ENCODE measurements at places on chromosomes 3 and 15.

GRCh38 chr3:172256101-172256734 lies 192.0 kb downstream of the GHSR start:
- DNase-seq: no peak

DNA sequence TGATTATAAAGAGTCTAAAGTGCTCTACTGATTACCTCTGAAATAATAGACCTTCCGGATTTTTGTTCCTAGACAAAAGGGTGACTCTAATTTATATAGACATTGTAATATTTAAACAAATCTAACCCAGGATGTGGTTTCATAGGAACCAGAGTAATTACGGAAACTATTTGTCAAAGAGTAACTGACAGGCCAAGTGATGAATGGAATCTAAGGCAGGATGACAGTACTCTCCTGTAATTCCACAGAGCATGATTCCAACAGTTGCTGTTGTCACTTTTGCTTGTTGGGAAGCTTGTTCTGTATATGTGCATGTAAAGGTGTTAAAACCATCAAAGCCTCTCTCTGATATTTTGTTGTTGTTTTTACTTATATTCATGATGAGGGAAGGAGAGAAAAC lies 1141.0 kb downstream of the IGSF11 start:
- no peak for DNase-seq

GRCh38 chr3:137771401-137772213 lies 7.5 kb downstream of the SOX14 start:
- no peak for DNase-seq

DNA sequence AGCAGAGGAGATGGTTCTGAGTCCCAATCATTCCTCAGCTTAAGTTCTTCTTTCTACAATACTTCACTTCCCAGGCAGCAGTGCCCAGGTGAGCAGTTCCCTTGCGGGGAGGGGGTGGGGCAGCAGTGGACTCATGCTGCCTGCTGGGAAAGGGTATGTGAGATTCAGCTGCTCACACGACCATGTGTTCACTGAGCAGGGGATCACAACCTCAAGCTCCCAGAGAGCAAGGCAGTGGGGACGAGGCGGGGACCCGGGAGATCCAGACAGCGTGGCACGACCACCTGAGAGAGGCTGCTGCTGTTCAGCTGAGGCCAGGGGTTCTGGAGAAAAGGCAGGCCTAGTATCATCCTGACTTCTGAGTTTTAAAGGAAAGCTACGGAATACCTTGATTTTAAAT lies 166.6 kb downstream of the XXYLT1 start:
- DNase-seq: no peak

DNA sequence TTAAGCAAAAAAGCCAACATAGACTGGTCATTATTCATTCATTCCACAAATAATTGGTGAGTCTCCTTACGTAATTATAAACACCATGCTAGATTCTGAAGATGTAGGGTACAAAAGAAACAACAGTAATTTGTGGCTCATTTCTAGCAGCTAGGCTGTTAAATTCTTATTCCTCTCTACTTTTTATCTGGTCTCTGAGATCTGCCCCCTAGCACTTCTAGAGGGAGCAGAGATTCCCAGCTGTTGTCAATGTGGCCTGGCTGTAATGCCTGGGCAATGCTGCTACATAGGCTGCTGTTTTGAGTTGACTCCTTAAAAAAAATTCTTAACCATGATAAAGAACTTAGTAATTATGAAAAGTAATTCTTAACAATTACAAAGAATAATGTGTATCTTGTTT lies 434.9 kb upstream of the THRB start:
- DNase-seq: no peak

GRCh38 chr3:462851-463250 lies 266.3 kb downstream of the CHL1 start:
- DNase-seq: no peak

DNA sequence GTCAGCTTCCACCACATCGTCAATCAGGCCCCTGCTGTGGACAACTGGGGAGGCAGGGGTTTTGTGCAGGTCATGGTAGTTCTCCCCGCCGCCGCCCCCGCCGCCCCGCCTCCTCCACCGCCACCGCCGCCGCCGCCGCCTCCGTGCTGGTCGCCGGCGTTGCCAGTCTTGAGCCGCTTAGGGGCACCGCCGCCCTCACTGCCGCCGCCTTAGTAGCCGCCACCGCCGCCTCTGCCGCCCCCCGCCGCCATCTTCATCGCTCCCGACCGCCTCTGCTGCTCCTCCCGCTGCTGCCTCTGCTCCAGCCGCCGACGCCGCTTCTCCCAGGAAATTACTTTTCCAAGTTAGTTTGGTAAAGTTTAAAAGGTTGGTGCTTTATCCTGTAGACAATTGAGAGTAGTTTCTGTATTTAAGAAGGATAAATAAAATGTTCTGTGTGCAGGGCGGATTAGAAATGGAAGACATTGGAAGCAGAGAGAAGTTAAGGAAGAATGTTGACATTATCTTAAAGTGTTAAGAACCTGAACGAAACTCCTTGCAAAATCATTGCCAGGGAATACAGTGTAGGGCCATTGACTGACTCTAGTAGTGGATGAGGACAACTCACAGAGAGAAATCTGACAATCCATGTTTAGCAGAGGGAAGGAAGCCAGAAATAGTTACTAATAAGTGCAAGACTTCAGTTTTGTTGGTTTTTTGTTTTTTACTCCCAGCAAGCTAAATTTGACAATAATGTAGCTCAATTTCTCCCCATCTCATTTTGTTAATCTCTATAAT lies 53.0 kb upstream of the GOLGA8A start:
- no peak for DNase-seq

- DNase-seq: no peak
These were observed 36.2 kb downstream of the BBS4 start for GRCh38 chr15:72722071-72722696.

- no peak for DNase-seq
These were observed 2.0 kb downstream of the ACAN start for GRCh38 chr15:88805031-88805780.

- DNase-seq: no peak
These were observed 22.9 kb upstream of the SLC4A7 start for GRCh38 chr3:27507111-27507510.

- no peak for DNase-seq
These were observed 254.4 kb upstream of the THBS1 start for GRCh38 chr15:39326306-39326975.

DNA sequence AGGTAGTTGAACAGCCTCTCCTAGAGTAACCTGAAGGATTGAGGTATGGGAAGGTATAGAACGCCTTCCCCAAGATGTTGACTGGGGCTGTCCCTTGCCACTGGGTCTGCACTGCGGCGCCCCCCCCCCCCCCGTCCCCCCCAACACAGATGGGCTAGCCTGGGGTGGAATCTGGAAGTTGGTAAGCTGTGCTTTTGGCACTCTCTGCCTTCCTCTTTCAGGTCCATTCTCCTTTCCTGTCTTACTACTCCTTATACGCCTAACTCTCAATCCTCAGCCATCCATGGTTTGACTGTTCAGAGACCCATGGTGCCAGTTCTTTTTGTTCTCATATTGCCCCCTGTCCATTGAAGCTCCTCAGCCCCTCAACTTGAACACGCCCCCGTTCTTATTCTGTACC lies 42.8 kb downstream of the MAP2K1 start:
- no peak for DNase-seq

- DNase-seq: no peak
These were observed 111.0 kb downstream of the SEMA5B start for GRCh38 chr3:122916580-122916979.

- DNase-seq: no peak
These were observed 161.1 kb upstream of the TBL1XR1 start for GRCh38 chr3:177358091-177358976.

- no peak for DNase-seq
These were observed 27.0 kb upstream of the PRR23E start for GRCh38 chr3:127165694-127166485.

DNA sequence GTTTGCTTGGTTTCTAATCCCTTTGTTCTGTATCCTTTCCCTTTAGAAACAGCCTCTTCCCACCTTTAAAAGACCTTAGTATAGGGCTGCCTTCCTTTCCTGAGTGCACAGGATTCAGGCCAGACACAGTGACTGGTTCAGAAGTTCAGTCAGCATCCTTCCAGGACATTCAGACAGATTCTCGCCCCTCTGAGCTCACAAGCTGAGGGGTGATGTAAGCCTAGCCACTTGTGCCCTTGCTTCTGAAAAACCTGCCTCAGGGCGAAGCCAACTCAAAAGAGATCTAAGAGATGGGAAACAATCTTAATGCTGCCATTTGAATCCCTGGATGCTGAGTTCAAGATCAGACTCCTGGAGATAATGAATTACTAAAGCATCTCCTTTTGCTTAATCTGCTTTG lies 6.7 kb upstream of the NSMCE3 start:
- no peak for DNase-seq

DNA sequence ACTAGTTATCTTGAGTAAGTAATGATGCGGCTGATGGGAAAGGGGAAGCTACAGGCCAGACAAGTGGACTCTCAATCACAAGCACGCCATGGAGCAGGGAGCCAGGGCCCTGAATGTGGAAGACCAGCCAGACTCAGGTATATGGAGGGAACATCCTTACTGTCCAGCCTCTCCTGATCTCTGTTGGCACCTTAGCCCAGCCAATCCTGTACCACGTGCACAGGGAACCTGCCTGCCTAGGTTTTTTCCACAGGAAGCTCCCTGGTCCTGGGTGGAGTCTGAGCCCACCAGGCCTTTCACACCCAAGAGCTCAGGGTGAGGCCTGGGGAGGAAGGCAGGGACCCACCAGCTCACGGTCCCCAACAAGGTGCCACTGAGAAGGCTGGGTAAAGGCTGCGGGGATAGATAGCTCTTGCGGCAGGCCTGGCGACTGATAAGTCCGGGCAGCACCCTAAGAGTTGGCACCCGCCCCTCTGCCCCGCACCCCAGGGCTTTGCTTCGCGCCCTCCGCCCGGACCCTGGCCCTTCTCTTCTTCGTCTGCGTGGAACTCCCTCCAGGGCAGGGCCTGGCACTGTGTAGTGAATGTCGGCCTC lies 933 bp upstream of the APEH start:
- no peak for DNase-seq

DNA sequence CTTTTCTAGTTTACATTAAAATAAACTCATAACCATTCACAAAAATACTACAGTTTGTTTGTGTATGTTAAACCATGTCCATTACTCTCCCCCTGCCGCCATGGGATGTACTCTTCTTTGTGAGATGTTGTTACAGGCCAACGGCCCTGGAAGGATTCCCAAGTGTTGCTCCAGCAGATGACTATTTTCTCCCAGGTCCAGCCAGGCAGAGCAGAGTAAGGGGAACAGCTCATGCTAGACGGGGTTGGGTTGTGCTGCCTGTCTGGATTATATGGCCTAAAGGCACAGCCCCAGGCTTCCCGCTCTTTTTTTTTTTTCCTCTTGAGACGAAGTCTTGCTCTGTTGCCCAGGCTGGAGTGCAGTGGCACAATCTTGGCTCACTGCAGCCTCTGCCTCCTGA lies 24.5 kb upstream of the SLCO2A1 start:
- no peak for DNase-seq

GRCh38 chr3:129377615-129378014 lies 50.8 kb downstream of the EFCAB12 start:
- DNase-seq: no peak

DNA sequence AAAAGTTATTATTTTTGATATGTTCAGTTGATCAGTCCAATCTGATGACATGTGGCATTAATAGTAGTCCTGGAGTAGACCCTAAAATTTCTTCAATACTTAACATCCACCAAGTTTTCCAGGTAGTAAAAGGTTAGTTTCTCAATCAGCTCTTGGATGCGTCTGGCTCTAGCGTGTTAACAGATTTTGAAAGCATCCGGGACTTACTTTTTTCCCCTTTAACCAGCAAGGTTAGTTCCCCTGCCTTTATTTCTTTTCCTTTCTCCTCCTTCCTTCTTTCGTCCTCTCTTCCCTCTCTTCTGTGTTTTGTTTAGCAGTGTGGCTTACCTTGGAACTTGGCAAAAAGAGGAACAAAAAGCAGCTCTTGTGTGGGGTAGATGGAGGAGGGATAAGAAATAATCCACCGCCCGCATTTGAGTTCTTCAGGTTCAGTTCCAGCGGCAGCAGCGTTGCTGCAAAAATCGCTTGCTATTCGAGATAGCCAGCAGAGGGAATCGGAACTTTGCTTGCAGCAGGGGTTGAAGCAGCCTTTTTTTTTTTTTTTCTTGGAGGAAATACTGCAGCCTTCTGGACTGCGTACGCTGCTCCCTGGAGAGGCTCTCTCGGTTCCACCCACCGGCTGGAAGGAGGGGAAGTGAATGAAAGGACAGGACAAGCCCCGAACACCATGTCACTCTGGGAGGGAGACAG lies at the start of gene RBMS3:
RBMS3 (plus strand) TSS at position 668 of the 690 bp plus-strand sequence.
- peak; percentile 95 for DNase-seq

GRCh38 chr3:150723946-150724345 lies 20.2 kb upstream of the ERICH6 start:
- DNase-seq: no peak
